ENCODE measurements at places on chromosomes 11 and 22. TPM values are rescaled to one million over a fixed set of nuclear protein-coding genes. Genes with fewer than 3 reads are reported as not detected.

The MIAT gene
- 0.11 TPM for polyA plus RNA-seq

The SMCO4 gene
- 23.2 TPM for polyA plus RNA-seq

The FOLH1 gene
- 0.08 TPM for polyA plus RNA-seq

The C22orf15 gene
- not detected for polyA plus RNA-seq

The TRMT2A gene
- polyA plus RNA-seq = 32.2 TPM

The C22orf42 gene
- polyA plus RNA-seq = 0.36 TPM

The TRIM49 gene
- polyA plus RNA-seq = not detected

The HEPHL1 gene
- not detected for polyA plus RNA-seq

The RASD2 gene
- 0.34 TPM for polyA plus RNA-seq

The SNX32 gene
- not detected for polyA plus RNA-seq
